ENCODE measurements at places on chromosomes 3 and 15.

- no peak for DNase-seq
Observed at GRCh38 chr3:124461838-124462632, 268.2 kb upstream of the UMPS start.

DNA sequence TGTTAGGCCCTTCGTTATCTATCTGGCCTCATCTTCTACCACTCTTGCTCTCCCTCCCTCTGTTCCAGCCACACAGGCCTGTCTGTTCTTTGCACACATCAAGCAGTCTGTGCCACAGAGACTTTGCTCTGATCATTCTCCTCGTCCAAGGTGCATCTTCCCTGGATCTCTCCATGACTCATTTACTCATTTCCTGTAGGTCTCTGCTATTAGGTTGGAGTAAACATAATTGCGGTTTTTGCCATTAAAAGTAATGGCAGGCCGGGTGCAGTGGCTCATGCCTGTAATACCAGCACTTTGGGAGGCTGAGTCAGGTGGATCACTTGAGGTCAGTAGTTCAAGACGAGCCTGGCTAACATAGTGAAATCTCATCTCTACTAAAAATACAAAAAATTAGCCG is 9.5 kb upstream of the C3orf49 start:
- DNase-seq: no peak

DNA sequence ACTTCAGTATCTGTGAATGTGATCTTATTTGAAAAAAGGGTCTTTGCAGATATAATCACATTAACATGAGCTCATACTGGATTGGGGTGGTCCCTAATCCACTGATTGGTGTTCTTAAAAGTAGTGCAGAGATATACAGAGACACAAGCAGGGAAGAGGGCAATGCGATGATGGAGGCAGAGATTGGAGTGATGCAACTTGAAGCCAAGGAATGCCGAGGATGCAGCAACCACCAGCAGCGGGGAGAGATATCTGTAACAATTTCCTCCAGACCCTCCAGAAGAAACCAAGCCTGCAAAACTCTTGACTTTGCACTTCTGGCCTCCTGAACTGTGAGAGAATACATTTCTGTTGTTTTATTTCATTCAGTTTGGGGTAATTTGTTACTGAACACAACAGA is 171.0 kb upstream of the MBNL1 start:
- no peak for DNase-seq

DNA sequence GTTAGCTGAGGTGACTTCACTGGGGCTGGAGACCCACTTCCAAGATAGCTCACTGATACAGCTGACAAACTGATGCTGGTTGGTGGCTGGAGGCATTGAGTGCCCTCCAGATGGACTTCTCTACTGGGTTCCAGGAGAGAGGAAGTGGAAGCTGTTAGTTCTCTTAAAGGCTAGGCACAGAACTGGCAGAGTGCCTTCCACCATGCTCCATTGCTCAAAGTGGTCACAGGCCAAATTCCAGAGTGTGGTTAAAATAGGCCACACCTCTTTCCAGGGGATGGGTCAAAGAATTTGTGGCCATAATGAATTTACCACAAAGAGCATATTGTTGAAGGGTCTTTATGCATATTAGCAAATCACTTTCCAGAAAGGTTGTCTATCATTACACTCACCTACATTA is 74.2 kb downstream of the NMD3 start:
- DNase-seq: no peak
